ENCODE measurements at places on chromosomes 3 and 15. TPM values are rescaled to one million over a fixed set of nuclear protein-coding genes. Genes with fewer than 3 reads are reported as not detected.

ADAMTS9 gene
- polyA plus RNA-seq, result 19.5 TPM

DNA sequence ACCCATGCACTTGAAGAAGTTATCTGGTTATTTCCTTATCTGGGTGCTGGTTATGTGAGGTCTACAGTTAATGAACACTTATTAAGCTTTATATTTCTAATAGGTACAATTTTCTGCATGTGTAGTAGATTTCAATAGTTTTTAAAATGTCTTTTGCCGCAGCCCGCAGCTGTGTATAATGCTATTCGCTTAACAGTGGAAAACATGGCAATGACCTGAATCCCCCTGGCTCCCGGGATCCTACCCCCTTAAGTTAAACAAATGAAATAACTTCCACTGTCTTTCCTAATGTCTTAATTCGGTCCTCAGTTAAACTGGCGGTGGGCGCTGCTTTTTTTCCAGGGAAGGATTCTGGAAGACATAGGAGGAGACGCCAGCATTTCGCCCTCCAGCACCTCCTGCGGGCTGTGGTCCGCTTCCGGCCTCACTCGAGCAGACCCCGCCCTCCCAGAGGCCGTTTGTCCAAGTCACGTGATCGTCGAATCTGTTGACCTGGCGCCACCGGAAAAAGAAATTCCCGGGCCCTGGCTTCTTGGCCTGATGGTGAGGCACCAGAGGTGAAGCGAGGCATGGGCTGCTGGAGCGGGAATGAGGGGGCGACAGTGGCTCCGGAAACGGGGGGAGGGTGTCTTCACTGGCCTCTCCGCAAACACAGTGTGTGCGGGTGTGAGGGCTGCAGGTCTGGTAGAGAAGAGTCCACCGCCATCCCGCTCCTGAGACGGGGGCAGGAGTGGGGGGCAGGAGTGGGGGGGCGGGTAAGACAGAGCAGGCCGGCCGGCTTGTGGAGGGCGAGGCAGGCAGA is 45.6 kb upstream of the CSPG4 start:
- H3K4me3 ChIP-seq, result peak overlapping the region; percentile 57
- H3K27me3 ChIP-seq, result no peaks in the 10 kb centered on the region
- peaks cover 18% of the 10 kb centered on the region for H3K4me1 ChIP-seq
- H3K36me3 ChIP-seq, result no peaks in the 10 kb centered on the region

DNA sequence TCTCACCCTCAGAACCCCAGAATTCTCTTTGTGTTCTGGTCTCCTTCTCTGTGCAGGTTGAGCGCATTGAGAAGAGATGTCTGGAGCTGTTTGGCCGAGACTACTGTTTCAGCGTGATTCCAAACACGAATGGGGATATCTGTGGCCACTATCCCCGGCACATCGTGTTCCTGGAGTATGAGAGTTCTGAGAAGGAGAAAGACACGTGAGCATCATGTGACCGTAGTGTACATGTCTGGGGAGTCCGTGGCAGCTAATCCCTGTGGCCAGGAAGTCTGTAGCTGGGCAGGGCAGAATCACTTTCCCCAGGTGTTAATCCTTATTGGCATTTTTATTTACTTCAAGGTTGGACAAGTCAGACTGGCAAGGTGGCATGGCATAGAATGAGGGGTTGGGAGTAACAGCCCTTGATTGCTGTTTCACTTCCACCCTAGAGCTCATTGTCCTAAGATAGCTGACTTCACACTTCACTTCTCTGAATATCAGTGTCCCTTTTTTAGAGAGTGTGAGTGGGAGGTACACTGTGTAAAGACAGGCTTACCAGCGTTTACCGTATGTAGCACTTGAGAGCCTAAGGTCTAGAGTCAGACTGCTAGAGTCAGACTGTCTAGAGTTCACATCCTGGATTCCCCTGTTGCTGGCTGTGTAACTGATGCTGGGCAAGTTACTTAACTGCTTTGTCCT is 4.4 kb downstream of the MTMR14 start:
- H3K36me3 ChIP-seq, result peaks cover 70% of the 10 kb centered on the region
- H3K27me3 ChIP-seq, result no peaks in the 10 kb centered on the region
- H3K4me3 ChIP-seq, result no peak overlapping the region
- no peak overlapping the region for H3K27ac ChIP-seq
- no peak for DNase-seq
- peaks cover 67% of the 10 kb centered on the region for H3K4me1 ChIP-seq

DNA sequence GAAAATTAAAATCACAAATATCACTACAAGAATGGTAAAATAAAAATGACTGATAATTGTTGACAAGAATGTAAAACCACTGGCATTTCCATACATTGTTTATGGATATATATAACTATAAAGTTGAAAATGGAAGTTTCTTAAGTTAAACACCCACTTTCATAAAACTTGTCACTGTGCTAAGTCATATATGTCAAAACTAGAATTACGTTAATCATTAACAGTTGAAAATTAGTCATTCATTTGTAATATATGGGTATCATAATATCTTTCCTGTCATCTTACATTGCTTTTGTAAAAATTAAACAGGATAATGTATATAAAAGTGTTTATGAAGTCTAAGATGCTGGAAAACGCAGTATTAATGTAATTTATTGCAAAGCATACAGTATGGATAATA is 1398.6 kb upstream of the ALCAM start:
- no peak overlapping the region for H3K27ac ChIP-seq
- H3K4me1 ChIP-seq, result no peaks in the 10 kb centered on the region
- no peak for DNase-seq
- no peaks in the 10 kb centered on the region for H3K36me3 ChIP-seq
- no peaks in the 10 kb centered on the region for H3K27me3 ChIP-seq

DNA sequence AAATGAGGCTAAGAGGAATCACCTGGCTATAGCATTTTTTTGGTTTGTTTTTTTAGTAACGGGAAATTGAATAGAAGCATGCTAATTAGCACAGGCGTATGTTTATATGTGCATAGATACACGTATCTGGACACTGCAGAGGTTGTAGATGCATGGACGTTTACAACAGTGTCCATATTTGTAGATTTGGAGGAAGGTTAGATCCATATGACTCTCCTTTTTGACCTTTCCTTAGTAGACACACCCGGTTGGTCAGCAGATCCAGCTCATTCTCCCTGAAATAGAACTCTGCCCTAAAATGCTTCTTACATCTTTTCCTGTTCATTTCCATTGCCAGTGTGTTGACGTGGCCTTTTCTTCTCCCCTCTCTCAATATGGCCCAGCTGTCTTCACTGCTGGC is 60.1 kb downstream of the SLCO3A1 start:
- H3K27ac ChIP-seq, result no peak overlapping the region
- H3K27me3 ChIP-seq, result no peaks in the 10 kb centered on the region
- H3K4me3 ChIP-seq, result no peak overlapping the region
- no peaks in the 10 kb centered on the region for H3K4me1 ChIP-seq
- DNase-seq, result no peak

DNA sequence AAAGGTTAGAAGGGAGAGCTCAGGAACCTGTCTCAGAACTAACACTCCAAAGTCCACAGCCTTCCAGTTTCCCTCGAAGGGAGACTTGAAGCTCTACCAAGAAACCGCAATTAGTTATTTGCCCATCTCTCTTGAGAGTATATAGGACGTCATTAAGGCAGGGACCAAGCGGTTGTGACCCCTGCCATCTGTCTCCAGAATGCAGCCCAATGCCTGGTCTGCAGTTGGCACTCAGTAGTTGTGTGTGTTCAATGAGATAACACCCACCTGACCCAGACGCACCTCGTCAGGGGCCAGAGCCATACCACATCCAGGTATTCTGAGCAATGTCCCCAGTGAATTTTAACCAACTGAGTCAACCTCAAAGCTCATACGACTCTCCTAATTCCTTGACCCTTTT is 251.0 kb downstream of the VPS13C start:
- H3K27me3 ChIP-seq, result no peaks in the 10 kb centered on the region
- DNase-seq, result no peak
- no peak overlapping the region for H3K27ac ChIP-seq
- H3K4me1 ChIP-seq, result no peaks in the 10 kb centered on the region
- H3K4me3 ChIP-seq, result no peak overlapping the region

DNA sequence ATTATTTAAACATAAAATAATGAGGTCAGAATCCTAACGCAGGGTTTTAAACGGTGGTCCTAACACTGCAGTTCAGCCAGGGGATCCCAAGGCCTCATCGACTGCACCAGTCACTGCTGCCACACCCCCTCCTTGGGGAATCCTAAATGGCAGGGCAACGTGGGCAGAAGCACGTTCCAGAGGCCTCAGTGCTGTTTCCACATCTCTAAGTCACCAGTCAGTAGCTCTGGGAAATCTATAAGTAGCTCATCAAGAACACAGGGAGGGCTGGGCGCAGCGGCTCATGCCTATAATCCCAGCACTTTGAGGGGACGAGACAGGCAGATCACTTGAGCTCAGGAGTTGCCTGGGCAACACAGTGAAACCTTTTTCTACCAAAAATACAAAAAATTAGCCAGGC is 47.5 kb downstream of the PRTG start:
- no peak for DNase-seq
- no peaks in the 10 kb centered on the region for H3K4me1 ChIP-seq
- no peaks in the 10 kb centered on the region for H3K27me3 ChIP-seq

AADACL2 gene
- polyA plus RNA-seq, result not detected

MAGEL2 gene
- polyA plus RNA-seq, result 0.02 TPM

CTXN2 gene
- not detected for polyA plus RNA-seq

DNA sequence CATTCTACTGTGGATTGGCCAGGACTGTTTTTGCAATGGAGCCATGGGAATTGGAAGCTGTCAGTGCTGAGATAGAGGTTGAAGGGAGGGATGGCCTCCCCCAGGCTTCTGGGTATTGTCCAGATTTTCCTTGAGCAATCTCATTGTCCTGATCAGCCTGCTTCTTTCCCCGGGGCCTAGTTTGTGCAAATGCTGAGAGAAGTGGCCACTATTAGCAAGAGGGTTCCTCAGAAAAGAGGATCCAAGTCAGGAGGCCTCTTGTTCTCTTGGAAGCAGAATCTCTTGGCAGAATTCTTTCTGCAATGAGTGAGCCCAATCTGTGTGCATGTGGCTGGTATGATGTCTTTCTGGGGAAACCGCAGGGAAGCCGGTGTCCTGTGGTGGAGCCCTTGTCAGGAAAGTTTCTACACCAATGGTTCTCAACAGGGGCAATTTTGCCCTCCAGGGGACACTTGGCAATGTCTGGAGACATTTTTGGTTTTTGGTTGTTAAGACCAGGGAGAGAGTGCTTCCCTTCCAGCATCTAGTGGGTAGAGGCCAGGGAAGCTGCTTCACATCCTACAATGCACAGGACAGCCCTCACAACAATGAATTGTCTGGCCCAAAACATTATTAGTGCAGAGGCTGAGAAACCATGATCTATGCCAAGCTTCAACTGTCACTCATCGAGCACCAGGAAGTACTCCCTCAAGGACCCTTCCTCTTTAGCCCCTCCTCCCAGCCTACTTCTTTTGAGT is 2.0 kb downstream of the LIPC start:
- DNase-seq, result no peak
- H3K27me3 ChIP-seq, result no peaks in the 10 kb centered on the region
- peaks cover 4% of the 10 kb centered on the region for H3K4me1 ChIP-seq

ACKR2 gene
- 0.17 TPM for polyA plus RNA-seq

RAB27A gene
- polyA plus RNA-seq, result 11.4 TPM

GPR156 gene
- polyA plus RNA-seq, result not detected

DNA sequence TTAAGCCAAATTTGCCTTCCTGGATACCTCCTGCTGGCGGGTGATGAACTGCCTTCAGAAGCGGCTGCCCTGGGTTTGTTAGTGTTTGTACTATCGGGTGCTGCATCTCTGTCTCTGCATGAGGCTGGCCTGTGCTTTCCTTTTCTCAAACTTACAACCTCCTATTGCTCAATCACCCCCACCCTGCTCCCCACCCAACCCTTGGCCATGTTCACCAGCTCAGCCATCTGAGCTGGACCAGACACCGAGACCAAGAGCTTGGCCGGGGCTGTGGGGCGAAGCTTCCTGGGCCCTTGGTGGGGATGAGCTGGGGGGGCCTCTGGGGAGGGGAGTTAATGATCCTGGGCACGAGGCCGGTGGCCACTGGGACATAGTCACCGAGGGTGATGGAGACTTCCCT is 16.8 kb upstream of the FBLN2 start:
- H3K4me1 ChIP-seq, result no peaks in the 10 kb centered on the region
- no peak overlapping the region for H3K4me3 ChIP-seq
- DNase-seq, result peak; percentile 37

GPR176 gene
- 4.0 TPM for polyA plus RNA-seq

DNA sequence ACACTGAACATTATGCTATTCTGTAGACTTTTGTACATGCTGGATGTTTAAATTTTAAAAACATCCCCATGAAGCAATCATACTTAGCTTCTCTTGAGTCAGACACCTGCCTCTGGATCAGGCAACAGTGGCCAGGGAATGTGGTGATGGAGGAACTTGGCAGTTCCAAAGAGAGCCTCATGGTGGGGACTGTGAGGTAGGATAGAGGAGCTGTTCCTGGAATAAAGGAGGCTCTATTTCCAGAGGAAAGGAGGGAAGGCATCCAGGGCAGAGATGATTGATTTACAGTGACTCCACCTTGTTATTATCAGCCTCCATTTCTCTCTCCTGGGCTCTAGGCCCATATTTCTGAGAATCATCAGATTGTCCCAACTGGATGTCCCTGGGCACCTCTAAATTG is 35.0 kb upstream of the ABHD17C start:
- no peaks in the 10 kb centered on the region for H3K4me1 ChIP-seq
- no peak for DNase-seq
- no peak overlapping the region for H3K4me3 ChIP-seq
- H3K36me3 ChIP-seq, result no peaks in the 10 kb centered on the region
- H3K27me3 ChIP-seq, result no peaks in the 10 kb centered on the region
- no peak overlapping the region for H3K27ac ChIP-seq

PCYT1A gene
- polyA plus RNA-seq, result 27.1 TPM

- H3K36me3 ChIP-seq, result peaks cover 64% of the 10 kb centered on the region
- H3K27me3 ChIP-seq, result no peaks in the 10 kb centered on the region
- peaks cover 10% of the 10 kb centered on the region for H3K4me1 ChIP-seq
Observed at GRCh38 chr15:38514601-38515000, 50.0 kb downstream of the RASGRP1 start.

- peaks cover 12% of the 10 kb centered on the region for H3K27me3 ChIP-seq
- H3K36me3 ChIP-seq, result no peaks in the 10 kb centered on the region
- H3K4me1 ChIP-seq, result no peaks in the 10 kb centered on the region
Observed at GRCh38 chr3:184503647-184504046, 57.9 kb upstream of the EPHB3 start.

DNA sequence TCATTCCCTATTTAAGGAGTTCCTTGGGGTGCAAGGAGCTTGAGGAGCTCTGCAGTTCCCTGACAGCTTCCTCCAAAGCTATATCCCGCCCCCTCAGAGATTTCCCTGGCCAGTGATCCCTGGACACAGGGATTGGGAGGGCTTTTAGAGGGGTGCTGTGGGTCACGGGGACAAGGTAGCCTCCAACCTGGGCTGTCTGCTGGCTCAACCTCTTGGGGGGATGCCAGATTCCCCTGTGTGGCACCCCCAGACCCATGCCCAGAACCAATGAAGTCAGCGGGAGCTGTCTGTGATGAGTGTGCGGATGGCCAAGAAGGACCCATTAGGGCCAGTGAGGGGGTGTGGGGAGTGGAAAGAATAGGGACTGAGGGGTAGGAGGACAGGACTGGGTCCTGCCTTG is 21.0 kb upstream of the ATP2B2 start:
- no peaks in the 10 kb centered on the region for H3K4me1 ChIP-seq
- H3K4me3 ChIP-seq, result no peak overlapping the region
- no peak overlapping the region for H3K27ac ChIP-seq
- no peak for DNase-seq
- H3K27me3 ChIP-seq, result no peaks in the 10 kb centered on the region
- no peaks in the 10 kb centered on the region for H3K36me3 ChIP-seq

GRCh38 chr15:51917493-51917892 is 54.1 kb downstream of the LEO1 start:
- no peak overlapping the region for H3K4me3 ChIP-seq
- DNase-seq, result no peak
- H3K27me3 ChIP-seq, result no peaks in the 10 kb centered on the region
- no peaks in the 10 kb centered on the region for H3K4me1 ChIP-seq

- no peak overlapping the region for H3K27ac ChIP-seq
- no peaks in the 10 kb centered on the region for H3K36me3 ChIP-seq
- no peaks in the 10 kb centered on the region for H3K27me3 ChIP-seq
- no peak overlapping the region for H3K4me3 ChIP-seq
- H3K4me1 ChIP-seq, result peaks cover 19% of the 10 kb centered on the region
Observed at GRCh38 chr3:143351895-143352608, 232.5 kb downstream of the CHST2 start.
